ENCODE measurements at places on chromosomes 1 and 21.
A peak's percentile ranks its signal among the peaks of the same experiment; 100 is the strongest.

DNA sequence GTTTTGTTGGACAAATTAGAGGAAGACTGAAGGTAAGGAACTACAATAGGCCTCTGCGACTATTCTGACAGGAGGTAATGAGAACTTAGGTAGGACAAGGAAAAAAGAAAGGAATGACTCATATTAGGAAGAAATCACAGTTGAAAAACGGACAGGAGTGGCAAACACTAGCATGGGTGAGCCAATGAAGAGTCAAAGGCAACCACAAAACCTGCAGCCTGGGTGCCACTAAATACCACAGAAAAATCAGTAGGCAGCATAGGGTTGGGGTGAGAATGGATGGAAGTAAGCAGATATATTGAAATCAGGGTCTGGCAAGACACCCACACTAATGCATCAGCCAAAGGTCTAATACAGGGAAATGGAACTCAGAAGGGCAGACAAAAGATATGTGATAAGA lies 10.0 kb downstream of the RBM34 start:
- no peak for DNase-seq

GRCh38 chr1:202075389-202075788 lies 47.3 kb upstream of the GPR37L1 start:
- DNase-seq, result no peak

DNA sequence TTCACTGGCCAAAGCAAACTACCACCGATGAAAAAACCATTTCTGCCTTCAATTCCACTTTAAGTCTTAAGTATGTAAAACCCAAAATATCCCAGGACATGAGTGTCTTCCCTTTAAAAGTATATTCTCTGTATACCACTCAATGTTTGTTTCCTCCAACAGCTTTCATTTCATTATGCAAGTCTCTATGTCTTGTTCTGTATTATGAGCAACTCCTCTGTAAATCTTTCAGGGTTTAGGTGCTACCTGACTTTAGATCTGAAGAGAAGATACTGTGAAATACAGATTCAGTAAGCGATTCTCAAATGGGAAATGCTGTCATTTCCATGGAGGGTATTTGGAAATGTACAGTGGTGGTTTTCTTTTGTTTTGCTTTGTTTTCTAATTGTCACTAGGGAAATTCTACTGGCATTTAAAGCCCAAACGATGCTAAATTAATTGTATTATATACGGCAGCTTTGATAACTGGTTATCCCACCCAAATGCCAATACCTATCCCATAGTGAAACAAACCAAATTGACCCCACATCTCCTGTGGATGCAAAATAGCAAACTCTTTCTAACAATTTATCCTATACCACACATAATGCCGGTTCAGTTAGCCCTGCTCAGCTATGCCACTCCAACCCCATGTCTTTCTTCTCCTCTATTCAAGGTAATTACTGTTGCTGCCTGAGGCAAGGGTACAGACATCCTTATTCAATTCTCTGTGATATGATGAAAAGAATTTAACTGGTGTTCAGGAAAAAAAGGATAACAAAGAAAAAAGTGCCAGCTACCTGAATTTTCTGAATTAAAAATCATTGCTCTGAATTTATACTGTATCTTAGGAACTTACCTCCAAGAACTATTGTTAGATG lies 182.8 kb downstream of the EIF4G3 start:
- DNase-seq, result no peak

GRCh38 chr1:51768971-51769588 lies 109.4 kb downstream of the NRDC start:
- peak; percentile 53 for DNase-seq

GRCh38 chr1:227127891-227128290 lies 187.8 kb downstream of the COQ8A start:
- no peak for DNase-seq

DNA sequence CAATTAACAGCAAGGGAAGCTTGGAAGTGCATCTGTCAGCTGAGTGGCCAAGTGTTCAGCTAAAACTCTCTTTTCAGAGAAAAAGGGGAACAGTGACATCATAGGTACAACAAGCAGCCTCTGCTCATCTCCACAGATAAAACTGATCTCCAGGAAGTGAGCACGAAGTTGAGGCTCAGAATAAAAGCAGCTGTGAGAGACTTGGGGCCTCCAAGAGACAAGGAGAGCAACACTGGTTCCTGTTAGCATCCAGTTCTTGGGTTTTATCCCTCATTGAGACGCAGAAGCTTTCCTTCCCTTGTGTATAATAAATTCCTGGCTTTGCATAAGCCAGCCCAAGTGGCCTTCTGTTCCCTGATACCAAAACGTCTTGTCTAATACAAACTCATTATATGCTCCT lies 20.0 kb upstream of the CNN3 start:
- DNase-seq, result no peak
